Fibroblast of skin of scalp (primary cell): ENCODE measurements at places on chromosomes 13 and 19.

GRCh38 chr13:79631051-79631659 is 150.2 kb downstream of the NDFIP2 start:
- peak; percentile 59 for DNase-seq

DNA sequence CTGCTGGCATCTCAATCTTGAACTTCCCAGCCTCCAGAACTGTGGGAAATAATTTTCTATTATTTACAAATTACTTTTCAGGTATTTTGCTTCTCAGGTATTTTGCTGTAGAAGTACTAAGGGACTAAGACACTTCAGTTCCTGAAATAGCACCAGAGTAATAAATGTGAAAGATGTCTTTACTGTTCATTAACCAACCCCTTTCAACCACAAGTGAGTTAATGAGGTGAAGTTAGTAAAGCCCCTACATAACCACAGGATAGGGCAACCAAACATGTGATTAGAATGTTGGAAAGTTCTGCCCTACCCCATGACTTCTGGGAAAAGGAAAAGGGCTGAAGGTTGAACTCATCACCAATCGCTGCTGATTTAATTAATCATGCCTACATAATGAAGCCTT is 2.7 kb upstream of the ZNF345 start:
- no peak for DNase-seq

GRCh38 chr13:24160458-24161009 is at the start of gene SPATA13:
Gene SPATA13, plus strand, starts transcription at chr13:24160720. Its CDS starts 62,210 bp downstream, at chr13:24222930.
- DNase-seq, result peak; percentile 91

- no peak for DNase-seq
Measured at GRCh38 chr13:28047757-28048388, 52.5 kb downstream of the FLT3 start.

GRCh38 chr19:24054044-24054935 is 32.7 kb upstream of the ZNF254 start:
- DNase-seq, result peak; percentile 65

- peak; percentile 58 for DNase-seq
Measured at GRCh38 chr13:24288870-24289269, 20.5 kb upstream of the C1QTNF9 start.

DNA sequence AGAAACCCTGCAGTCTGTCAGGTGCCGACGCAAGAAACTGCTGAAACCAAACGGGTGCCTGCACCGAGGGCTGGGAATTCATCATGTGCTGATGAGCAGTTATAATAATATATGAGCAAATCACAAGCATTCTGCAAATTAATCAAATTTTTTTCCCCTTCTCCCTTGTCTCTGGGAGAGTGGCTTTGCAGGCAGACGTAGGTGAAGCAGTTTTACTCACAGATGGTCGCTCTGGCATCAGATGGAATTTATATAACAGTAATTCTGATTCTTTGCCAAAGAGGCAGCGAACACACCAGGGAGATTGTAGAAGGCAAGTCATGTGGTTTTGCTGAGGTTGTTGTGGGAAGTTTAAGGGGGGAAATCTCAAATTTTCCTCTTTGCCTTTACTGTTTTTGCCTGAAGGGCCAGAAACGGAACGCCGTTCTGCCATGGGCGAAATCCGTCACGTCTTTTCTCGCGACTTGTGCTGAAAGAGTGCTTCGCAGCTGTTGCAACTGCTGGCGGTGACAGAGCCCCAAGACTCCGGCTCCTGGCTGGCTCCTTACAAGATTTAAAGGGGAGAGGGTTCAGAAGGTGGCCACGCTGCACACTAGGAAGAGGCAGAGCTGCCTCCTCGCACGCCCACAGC is 320.1 kb downstream of the ZNF536 start:
- DNase-seq, result peak; percentile 41

DNA sequence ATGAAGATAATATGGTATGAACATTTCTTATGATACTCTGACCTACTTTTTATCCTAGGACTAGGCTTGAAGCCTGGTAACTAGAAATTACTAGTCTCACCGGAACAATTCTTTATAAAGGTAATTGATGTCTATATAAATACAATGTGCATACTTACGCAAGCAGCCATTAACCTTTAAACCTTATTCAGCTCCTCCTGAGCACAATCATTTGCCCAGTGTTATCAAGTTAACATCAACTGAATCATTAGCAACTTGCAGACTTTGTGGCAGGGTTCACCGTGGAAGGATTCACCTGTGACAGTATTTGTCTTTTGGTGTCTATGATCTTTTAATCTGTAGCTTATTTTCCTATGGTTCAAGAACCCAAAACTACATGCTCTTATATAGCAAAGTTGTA is 508.6 kb upstream of the KLHL1 start:
- DNase-seq, result no peak

DNA sequence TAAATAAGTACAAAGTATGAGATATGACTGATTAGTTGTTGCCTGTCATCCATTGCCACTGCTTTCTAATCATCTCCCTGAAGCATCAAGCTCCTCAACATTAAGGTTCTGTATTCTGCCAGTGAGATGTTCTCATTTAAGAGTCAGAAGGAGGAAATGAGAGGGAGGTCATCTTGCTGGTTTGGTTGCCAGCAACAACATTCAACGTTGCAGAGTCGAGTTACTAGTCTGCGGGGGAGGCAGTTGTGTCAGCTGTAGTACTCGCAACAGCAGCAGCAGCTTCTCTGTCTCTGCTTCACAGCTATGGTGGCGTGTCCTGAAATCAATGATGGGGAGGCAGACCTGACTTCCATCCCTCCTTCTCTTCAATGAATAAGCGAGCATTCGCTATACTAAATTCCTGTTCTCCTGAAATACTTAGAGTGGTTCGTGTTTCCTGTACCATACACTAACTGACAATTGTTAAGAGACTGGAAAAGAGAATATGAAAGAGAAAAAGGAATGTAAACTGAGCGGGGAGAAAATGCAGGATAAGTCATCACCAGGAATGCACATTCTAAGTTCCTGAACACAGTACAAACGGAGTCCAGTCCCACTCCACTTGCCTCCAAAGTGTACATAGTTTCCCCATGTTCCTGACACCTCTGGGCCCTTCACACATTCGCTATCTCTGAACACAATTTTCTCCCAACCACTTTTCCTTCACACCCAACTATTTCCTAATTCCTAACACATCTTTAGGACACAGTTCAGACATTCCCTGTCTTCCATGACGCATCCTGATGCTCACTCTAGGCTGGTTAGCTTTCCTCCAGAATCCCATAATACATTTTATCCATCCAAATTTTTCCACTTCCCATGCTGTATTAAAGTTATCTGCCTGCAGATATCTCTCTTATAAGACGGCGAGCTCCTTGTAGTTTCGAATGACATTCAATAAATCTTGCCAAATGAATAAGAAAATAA is 263.0 kb downstream of the KLF12 start:
- peak; percentile 79 for DNase-seq

DNA sequence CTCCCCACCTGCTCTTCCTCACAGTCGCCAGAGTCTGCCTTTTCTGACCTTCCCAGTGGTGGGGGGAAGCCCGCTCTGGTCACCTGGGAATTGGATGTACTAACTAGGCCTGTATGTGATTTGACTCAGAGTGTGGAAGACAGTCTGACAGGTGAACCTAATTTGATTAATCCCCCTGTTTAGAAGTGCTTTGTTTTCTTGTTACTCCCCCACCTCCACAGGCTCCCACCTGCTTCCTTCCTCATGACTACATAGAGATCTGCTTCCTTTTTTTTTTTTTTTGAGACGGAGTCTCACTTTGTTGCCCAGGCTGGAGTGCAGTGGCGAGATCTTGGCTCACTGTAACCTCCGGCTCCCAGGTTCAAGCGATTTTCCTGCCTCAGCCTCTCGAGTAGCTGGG is 44.0 kb downstream of the COG3 start:
- no peak for DNase-seq

DNA sequence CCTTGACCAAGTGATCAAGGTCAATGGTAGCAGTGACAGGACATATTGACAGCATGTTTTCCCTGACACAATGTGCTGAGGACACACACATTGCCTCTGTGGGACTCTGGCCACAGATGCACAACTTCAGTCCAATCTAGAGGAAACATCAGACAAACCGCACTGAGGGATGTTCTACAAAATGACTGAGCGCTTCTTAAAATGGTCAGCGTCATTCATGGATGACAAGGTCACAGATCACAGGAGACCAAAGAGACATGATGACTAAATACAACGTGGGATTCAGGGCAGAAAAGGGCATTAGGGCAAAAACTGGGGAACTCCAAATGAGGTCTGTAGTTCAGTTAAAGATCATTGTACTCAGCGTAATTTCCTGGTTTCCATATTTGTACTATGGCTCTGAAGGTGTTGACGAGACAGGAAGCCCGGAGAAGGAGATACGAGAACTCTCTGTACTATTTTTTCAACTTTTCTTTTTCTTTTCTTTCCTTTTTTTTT is 20.6 kb downstream of the PBX4 start:
- no peak for DNase-seq

GRCh38 chr13:87827479-87827878 is 156.3 kb downstream of the SLITRK5 start:
- no peak for DNase-seq

GRCh38 chr19:5478241-5478924 is 23.2 kb downstream of the ZNRF4 start:
- no peak for DNase-seq

- DNase-seq, result no peak
Measured at GRCh38 chr19:8697671-8698432, 743 bp downstream of the ACTL9 start.

GRCh38 chr13:67193979-67194378 is 36.2 kb downstream of the PCDH9 start:
- DNase-seq, result no peak

- DNase-seq, result peak; percentile 11
Measured at GRCh38 chr13:27006519-27007161, 165.0 kb downstream of the USP12 start.

DNA sequence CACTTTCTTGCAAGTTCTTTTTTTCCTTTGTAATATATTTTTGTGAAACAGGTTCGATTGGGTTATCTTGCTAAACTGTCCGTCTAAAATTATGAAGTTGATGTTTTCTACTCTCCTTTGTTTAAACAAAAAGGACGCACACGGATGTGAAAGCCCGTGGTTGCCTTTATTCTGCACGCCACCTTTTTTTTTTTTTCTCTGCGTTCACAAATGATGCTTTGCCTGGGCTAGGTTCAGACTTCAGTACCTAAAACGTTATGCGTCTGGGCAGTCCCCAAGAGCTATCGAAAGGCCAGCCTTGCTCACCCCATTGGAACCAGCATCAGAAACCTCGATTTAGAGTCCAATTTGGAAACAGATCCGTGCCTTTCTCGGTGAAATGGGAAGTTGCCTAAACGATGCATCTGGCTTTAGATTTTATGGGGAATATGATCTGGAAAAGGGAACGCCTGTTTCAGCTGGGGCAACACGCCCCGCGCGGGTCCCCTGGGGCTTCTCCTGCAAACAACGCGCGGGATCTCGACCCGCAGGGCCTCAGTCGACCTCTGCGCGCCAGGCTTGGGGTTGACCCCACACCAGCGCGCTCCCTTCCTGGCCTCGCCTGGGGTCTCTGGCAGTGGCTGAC is 113.9 kb downstream of the KCNRG start:
- DNase-seq, result no peak

GRCh38 chr19:51644636-51645271 is 1.9 kb downstream of the SIGLEC14 start:
- DNase-seq, result no peak

DNA sequence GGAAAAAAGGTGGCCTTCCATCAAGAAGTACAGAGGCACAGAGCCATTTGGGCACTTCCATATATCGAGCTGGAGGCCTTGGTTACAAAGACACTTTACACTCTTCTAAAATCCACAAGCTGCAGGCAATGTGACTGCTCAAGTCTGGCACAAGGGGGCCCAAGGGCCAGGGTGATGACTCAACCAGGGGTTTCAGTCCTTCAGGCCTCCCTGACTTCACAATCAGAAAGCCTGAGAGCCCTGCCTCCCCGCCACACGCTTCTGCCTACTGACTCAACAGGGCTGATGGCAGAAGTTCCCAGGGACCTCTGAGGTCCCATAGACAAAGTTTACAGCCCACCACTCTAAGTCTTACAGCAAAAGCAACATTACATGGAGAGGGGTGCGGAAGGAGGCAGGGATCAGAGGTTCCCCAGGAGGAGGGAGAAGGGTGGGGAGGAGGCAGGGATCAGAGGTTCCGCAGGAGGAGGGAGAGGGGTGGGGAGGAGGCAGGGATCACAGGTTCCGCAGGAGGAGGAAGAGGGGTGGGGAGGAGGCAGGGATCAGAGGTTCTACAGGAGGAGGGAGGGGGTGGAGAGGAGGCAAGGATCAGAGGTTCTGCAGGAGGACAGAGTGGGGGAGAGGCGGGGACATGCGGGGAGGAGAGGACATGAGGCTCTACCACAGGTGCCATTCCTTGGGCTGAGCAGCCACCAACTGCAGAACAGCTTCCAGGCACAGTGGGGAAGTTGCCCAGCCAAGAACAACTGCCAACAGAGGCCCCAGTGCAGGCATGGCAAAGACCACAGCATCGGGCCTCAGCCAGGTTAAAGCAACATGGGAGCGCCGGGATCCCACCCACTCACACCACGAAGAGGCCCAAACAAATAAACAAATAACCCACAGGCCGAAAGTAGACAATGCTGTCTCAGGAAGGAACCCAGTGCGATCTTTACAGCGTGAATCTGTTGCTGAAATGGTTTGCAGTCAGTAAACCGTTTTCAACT is 52.0 kb downstream of the SLC7A1 start:
- peak; percentile 71 for DNase-seq

GRCh38 chr19:3257071-3257470 is 32.6 kb downstream of the CELF5 start:
- no peak for DNase-seq

GRCh38 chr13:112969692-112970338 is 801 bp downstream of the MCF2L start:
- DNase-seq, result no peak

- DNase-seq, result peak; percentile 36
Measured at GRCh38 chr13:21050288-21051197, 10.8 kb downstream of the LATS2 start.

DNA sequence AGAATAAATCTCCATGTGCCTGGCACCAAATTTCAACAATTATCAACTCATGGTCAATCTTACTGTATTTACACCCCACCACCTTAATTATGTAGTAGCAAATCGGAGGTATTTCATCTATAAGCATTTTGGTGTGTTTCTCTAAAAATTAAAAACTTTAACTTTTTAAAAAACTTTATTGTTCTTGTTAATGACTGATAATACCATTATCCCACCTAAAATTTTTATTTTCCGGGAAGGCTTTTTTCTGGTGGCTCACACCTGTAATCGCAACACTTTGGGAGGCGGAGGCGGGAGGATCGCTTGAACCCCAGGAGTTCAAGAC is 453 bp upstream of the PDCD2L start:
- no peak for DNase-seq

DNA sequence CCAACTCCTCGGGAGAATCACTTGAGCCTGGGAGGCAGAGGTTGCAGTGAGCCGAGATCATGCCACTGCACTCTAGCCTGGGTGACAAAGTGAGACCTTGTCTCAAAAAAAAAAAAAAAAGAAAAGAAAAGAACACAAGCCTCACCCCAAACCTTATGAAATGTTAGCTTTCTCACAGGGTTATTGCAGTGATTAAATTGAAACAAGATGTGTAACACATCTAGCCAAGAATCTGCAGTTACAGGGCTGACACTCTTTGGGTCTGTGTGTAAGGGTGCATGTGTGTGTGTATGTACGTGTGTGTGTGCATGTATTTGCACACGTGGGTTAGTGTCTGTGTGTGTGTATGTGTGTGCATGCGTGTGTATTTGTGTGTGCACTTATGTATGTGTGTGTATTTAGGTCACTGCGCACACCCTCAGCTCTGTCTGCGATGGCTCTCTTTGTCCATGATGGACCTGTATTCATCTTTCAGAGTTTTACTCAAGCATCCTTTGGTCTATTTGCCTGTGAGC is 336.3 kb downstream of the UQCRFS1 start:
- peak; percentile 8 for DNase-seq

GRCh38 chr13:22451327-22451741 is 729.4 kb upstream of the SGCG start:
- DNase-seq, result no peak
